Mesendoderm (in vitro differentiated cells): ENCODE measurements at places on chromosomes 1 and 21.

DNA sequence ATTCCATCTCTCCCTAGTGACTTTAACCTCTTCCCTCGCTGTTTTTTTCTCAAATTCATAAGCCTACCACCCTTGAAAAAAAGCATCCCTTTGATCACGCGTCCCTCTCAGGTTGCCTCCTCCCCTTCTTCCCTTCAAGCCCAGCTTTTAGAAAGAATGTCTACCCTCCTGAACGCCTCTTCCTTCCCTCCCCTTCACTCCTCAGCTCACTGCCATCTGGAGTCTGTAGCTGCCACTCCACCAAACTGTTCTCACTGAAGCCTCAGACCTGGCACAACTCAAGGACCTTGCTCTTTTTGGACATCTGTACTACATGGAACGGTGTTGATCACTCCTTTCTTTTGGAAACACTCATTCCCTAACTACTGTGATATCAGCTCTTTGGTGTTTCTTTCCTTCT is 80.6 kb downstream of the SLC25A24 start:
- DNase-seq, result peak; percentile 42

GRCh38 chr1:85404408-85404807 is 60.6 kb downstream of the DDAH1 start:
- DNase-seq, result no peak

GRCh38 chr1:61294930-61295329 is 212.6 kb downstream of the NFIA start:
- no peak for DNase-seq

- peak; percentile 82 for DNase-seq
These were observed 10.8 kb downstream of the SLC37A1 start for GRCh38 chr21:42524341-42525028.
